ENCODE measurements at places on chromosomes 3 and 15.

GRCh38 chr3:52931328-52931727, 34.0 kb upstream of the STIMATE start:
- no peak for DNase-seq

- DNase-seq: no peak
These were observed 290.0 kb downstream of the TLE3 start for GRCh38 chr15:69807721-69808120.

GRCh38 chr3:119703820-119704531, 1.2 kb downstream of the CFAP91 start:
- no peak for DNase-seq

- DNase-seq: no peak
These were observed 7.0 kb downstream of the EIF4A2 start for GRCh38 chr3:186790261-186790981.

GRCh38 chr15:53437366-53437765, 322.1 kb downstream of the WDR72 start:
- DNase-seq: no peak

DNA sequence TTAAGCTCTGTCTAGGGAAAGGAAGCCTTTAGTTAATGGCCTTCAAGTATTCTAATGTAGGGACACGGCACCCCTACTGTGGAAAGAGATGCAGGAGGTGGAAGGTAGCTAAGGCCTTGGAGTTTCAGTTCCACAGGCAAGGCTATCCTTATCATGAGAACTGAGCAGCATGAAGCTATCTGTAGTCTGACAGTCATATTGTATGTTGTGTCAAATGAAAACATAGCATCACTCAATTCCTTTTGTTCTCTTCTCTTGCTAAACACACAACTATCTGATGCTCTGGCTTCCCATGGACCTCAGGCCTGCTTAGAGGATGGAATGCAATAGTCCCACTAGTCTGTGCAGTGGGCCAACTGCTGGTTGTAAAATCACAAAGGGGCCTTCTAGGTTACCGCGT, 380.9 kb downstream of the FHIT start:
- no peak for DNase-seq

DNA sequence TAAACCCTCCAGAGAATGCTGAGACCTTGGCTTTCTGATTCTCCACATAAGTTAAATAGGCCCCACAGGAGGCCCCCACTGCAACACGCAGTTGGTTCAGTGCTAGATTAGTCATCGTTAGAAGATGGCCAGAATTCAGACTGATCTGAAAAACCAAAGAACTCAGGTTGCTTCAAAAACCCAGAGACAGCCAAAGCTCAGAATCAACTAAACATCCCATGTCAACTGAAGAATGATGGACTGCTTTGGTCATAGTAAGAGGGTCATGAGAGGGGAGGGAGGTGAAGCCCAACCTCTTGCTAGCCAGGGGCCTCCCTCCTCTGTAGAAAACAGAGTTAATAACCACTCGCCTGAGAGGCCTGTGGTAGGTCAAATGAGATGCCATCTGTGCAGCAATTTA, 93.1 kb downstream of the AKAP13 start:
- DNase-seq: no peak

DNA sequence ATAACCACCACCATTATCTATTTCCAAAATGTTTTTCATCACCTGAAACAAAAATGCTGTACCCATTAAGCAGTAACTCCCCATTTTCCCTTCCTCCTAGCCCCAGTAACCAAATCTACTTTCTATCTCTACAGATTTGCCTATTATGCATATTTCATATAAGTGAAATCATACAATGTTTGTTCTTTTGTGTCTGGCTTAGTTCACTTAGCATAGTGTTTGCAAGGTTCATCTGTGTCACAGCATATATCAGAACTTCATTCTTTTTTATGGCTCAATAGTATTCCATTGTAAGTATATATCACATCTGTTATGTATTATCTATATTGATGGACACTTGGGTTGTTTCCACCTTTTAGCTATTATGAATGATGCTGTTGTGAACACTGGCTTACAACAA, 16.7 kb upstream of the GMPPB start:
- DNase-seq: no peak

DNA sequence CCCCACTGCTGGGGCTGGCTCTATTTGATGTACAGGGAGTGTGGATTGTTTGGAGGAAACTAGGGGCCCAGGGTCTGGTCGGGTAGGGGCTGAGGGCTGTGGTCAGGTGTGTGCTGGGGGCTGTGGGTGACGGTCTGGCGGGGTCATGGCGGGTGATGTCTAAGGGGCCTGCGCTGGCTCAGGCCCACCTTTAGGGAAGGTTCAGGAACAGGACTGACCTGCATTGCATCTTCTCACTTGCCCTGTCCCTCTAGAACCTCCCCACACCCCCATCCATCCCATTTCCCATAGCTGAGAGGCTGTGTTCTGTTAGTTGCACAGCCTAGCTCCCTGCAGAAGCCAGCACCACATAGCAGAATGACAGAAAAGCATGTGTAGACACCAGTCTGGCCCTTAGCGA, 39.1 kb downstream of the SCN5A start:
- DNase-seq: no peak

DNA sequence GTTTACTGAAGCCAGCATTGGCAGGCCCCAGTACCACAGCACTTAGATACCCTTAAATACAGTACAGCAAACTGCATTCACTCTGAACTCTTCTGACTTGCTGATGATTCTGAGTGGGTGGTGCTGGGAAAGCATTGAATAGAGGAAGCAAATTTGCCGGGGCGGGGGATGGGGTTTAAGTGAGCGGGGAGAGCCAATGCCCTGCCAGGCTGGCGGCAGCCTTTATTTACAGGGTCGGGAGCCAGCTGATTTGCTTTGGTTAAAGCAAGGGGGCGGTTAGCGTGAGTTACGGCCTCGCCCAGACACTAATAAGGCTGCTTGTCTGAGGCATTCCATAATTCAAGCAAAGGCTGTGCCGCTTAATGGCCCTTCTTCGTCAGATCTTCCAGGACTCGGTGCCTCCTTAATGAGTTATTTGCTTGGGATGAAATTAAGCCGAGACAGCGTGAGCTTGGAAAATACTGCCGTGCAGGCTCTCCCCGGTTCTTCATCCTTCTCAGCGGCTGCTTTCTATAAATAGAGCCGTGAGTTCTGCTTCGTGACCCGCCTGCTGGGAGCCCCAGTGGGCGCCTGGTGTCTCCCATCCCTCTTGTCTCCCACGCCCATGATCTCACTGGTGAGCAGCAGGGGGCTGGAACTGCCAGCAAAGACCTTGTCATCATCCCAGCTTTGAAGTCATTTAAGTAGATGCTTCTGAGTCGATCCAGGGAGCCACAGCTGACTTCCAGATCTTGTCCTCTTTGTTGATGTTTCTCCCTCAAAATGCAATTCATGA, 25.8 kb downstream of the SPSB4 start:
- DNase-seq: peak; percentile 41

DNA sequence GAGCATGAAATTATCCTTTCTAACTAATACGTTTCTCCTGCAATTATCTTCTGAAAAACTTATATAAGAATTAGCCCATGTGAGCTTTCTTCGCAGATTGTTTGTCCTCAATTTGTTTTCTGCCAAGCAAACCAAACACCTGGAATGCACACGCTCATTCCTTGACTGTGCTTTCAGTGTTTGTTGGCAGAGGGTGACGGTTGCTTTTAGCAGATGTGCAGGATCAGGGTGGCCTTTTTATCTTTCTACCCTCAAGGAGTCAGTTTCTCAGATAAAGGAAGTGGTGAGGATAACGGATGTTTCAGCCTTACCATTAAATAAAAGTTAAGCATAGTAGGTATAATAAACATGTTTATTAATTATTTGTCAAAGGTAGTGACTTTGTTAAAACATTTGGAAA, 15.2 kb downstream of the ARPP21 start:
- no peak for DNase-seq

- DNase-seq: no peak
These were observed 123.5 kb downstream of the UNC13C start for GRCh38 chr15:54101664-54102270.

- no peak for DNase-seq
These were observed 18.1 kb upstream of the ZSCAN2 start for GRCh38 chr15:84582583-84583157.

GRCh38 chr15:99571299-99571698, 5.5 kb downstream of the MEF2A start:
- DNase-seq: no peak

GRCh38 chr3:161607056-161607455, 110.4 kb downstream of the OTOL1 start:
- peak; percentile 33 for DNase-seq

GRCh38 chr15:23052522-23052921, 13.2 kb upstream of the TUBGCP5 start:
- no peak for DNase-seq

GRCh38 chr15:42727750-42728381, 9.1 kb downstream of the CDAN1 start:
- no peak for DNase-seq

- DNase-seq: no peak
These were observed 3.1 kb downstream of the MELTF start for GRCh38 chr3:197026481-197026866.

DNA sequence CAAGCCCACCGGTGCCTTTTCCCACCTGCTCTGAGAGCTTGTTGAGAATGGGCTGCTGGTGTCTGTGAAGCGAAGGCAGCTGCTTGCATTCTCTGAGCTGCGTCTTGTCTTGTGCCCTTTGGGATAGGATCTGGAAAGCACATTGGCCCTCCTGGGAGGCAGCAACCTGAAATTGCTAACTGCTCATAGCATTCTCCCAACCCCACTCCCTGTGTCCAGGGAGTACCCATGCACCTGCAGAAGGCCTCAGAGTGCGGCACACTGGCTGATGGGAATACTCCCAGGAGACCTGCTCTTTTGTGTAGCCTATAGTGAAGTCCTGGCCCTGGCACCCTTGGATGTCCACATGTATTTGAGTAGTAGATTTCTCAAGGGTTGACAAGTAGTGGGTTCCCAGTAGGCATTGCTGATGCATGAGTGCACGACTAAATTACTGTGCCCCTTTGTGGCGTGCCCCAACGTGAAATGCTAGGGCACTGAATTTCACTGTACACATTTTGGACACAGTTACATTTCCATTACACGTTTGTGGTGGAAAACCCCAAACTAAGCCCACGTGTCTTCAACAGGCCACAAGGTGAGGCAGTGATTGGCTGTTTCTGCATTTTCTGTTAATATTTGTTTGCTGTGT, 3.7 kb downstream of the EPHB1 start:
- DNase-seq: no peak

- DNase-seq: no peak
These were observed 11.6 kb upstream of the DLL4 start for GRCh38 chr15:40917585-40917984.

- no peak for DNase-seq
These were observed 59.2 kb downstream of the IL12A start for GRCh38 chr3:160047876-160048275.

DNA sequence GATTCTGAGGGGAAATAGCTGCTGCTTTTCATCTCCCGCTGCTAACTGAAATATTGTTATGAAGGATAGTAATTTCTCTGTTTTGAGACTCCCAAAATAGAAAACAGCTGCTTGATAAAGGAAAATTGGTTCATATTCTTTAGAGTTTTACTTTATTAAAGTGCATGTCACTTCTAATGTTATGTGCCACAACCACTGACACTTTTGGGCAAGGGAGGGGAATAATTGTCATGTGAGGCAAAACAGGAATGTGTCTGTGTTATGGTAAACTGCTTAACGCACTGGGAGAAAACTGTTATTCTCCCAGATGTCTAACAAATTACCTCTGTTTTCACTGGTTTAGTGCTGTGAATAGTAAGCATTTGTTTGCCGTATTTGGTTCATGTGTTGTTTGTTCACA, 201.6 kb downstream of the PDZRN3 start:
- DNase-seq: no peak

GRCh38 chr3:47152578-47152977, 11.3 kb downstream of the SETD2 start:
- no peak for DNase-seq

DNA sequence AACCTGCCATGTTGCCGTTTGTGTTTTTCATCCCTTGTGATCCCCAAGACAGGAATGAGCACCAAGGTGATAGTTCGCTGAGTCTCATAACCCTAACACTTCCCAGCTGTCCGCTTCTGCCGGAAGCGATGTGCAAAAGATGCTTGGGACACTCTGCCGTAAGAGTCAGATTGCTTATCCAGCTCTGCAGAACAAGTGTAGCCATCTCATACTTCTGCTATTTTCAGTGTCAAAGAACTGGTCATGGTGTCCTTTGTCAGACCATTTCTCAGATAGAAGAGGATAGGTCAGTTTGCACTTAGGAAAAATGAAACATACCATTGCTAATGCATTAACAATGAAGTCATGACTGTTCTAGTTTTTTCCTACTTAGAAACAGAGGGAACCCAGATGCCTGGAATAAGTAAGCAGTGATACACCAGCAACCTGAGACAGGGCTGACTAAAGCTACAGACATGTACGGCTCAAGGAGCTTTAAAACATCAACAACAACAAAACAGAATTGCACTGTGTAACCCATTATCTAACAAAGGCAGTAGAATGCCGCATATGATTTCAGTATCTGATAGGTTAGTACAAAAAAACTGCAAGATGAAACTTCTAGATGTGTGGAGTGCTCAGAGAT, 134.0 kb upstream of the IL12A start:
- DNase-seq: no peak

DNA sequence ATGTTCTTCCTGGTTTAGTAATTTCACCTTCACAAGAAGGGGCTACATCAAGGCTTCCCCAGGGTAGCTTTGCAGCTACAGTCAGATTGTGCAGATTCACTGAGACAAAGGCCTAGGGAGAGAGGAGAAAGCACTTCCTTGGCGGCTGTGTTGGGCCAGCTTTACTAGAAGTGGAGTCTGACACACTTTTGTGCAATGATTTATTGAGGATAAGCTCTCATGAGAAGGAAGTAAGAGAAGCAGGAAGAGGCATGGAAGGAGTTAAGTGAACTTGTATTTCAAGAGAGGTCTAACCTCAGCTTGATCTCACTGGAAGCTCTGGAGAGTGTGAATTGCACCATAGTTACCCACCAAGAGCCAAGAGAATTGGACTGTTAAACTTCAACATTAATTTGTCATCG, 78.9 kb downstream of the TGFBR2 start:
- no peak for DNase-seq

- DNase-seq: no peak
These were observed 141.8 kb downstream of the FILIP1L start for GRCh38 chr3:99972380-99973104.

DNA sequence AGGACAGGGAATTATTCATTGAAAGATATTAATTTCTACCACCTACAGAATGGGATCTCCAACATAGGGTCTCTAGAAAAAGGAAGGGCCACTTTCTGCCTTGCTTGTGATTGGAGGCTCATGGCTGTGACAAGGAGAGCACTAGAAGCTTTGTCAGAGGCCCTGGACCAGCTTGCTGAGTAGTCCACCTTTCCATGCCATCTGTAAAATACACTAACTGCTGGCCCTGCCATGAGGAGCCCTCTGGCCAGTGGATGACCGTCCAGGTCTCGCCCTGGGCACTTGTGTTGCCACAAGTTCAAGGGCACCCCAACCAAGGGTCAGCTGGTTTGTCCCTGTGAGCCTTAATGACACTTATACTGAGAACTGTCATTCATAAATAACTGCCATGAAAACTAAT, 1.6 kb upstream of the SYNM start:
- DNase-seq: no peak

- DNase-seq: peak; percentile 11
These were observed 106.2 kb upstream of the CHMP2B start for GRCh38 chr3:87120881-87121280.

Data from NCI-H774 (cell line).